ENCODE measurements at places on chromosomes 5 and 9.

GRCh38 chr9:87548159-87548558 is 50.5 kb downstream of the DAPK1 start:
- no peak for DNase-seq

DNA sequence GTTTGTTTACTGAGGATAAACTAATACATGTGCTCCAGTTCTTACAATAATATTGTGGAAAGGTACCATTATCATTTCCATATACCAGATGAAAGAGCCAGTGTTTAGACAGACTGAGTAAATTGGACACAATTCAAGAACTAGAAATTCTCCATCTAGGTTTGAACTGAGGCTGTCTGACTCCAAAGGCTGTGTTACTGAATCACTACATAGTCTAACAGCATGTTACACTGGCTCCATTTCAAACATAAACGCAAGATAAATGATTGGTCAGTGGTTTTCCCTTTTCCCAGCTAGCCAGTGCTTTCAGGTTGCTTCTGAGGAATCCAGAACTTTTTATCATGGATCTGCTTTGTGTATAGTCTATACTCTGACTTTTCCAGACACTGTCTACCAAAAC is 8.1 kb downstream of the SPDL1 start:
- no peak for DNase-seq

DNA sequence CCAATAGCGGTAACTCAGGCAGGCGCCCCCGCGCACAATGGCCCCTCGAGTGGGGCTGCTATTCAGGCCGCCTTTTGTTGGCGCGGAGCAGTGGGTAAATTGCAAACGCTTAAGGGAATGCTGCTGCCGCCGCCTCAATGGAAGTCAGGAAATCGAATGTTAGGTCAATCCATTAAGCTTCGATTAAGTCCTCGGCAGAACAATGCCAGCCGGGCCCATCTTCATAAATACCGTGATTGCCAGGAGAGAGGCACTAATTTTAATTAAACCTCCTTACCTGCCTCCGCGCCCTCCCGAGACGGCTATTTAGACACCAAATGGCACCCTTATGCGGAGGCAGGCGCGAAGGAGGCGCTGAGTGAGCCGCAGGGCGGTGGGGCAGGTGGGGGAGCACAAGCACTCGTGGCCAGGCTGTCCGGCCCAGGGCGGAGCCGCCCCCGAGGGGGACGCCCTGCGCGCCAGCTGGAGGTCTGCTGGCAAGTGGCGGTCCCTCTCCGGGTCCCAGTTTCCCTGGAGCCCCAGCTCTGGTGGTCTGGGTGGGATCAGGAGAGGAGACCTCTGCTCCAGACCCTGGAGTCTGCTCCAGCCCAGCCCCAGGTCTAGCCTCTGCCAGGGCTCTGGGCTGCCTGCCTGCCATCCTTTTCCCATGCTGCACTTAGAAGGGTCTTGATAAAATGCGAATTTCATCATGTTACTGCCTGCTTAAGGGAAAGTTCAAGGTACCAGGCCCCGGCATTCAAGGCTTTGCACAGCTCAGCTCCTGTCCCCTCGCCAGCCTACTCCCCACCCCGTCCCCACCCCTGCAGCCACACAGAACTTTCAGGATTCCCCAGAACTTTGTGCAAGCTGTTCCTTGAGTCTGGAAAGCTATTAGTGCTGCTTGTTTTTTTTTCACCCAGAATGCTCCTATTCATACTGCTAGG is 19.7 kb downstream of the NR5A1 start:
- no peak for DNase-seq

DNA sequence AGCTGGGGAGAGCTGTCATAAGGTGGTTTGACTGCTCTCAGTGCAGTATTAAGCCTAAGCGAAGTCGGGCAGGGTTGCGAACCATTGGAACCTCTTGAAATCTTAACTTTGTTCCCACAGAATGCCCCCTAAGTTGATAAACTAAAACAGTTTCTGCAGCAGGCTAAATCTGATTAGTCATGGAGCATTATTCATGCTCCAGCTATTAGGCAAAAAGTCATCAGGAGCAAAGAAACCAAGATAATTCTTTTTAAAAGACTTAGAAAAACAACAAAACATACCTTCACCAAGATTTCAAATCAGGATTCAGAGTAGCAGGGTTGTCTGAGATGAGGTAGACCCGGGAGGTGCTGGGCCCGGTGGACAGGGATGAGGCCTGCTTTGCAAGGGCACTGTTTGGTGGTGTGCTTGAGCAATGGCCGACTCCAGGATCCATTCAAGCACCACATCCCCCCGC is 69.9 kb upstream of the PLPP1 start:
- no peak for DNase-seq

All from NCI-H1048 (cell line).